Hematopoietic multipotent progenitor cell (in vitro differentiated cells): ENCODE measurements at places on chromosomes 5 and 9.

DNA sequence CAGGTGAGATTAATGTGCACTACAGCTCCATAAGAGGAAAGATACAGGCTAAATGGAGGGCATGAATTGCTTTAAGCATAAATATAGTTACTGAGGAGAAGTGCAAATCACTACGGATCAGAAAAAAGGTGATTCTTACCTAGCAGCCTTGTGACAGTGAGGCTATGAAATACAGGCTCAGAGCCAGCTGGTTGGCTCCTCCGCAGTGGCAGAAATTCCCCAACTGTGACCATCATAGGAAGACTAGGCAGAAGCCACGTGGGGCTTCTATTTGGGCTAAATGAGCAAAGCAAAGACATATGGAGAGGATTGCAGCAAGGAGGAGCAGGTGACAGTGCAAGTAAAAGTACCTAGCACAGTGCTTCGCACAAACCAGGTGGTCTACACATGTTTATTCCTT lies 40.5 kb downstream of the CDO1 start:
- no peak for DNase-seq

- no peak for DNase-seq
Measured at GRCh38 chr5:112077180-112077579, 320.2 kb upstream of the NREP start.

DNA sequence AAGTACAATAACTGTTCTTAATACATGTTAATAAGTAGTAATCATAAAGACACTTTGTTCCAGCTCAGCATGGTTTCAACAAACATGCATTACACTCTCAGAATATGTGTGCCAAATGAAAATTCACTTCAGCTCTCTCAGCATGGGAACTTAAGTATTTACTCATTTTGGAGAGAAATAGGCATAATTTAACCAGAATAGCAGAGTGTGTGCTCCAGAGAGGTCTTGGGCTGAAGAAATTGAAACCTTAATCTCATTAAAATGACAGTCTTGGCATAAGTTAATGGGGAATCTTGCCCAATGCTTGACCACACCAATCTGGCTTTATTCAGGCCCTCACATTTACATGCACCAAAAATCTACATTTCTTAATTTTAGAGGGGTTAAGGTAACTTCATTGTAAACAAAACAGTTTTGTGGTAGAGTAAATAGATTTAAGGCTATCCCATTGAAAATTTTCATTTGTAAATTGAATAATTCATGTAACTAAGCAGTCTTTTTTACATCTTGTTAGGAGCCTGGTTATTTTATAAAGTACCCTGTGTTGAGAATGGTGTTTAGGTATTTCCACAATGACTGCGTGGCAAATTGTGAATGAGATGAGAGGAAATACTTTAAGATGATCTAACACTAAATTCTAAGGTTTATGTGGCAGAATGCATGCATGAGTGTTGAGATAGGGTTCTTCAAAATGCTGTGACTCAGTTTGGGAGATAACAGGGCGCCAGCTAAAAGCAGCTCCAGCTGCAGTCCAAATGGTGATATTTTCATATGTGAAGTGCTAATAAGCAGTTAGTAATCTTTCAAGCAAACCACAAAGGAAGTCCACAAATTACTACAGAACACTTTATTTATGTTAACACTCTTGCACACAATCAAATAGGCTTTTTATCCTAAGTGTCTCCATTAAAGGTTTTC lies 11.3 kb upstream of the LOX start:
- peak; percentile 18 for DNase-seq

DNA sequence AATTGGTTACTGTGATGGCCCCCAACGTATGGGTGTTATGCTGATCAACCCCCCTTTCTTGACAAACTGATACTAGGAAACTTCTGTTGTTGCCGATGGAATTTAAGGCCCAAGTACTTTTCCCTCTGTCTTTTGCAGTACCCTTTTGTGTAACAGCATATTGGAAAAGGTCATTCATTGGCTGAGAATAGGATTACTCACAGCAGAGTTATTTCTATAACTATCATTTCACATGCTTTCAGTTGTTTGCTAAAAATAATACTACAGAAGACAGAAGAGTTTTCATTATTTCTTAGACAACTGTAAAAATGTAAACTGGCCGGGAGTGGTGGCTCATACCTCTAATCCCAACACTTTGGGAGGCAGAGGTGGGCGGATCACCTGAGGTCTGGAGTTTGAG lies 329.5 kb downstream of the KIAA0825 start:
- no peak for DNase-seq

- no peak for DNase-seq
Measured at GRCh38 chr9:87039809-87040392, 92.6 kb upstream of the GAS1 start.

DNA sequence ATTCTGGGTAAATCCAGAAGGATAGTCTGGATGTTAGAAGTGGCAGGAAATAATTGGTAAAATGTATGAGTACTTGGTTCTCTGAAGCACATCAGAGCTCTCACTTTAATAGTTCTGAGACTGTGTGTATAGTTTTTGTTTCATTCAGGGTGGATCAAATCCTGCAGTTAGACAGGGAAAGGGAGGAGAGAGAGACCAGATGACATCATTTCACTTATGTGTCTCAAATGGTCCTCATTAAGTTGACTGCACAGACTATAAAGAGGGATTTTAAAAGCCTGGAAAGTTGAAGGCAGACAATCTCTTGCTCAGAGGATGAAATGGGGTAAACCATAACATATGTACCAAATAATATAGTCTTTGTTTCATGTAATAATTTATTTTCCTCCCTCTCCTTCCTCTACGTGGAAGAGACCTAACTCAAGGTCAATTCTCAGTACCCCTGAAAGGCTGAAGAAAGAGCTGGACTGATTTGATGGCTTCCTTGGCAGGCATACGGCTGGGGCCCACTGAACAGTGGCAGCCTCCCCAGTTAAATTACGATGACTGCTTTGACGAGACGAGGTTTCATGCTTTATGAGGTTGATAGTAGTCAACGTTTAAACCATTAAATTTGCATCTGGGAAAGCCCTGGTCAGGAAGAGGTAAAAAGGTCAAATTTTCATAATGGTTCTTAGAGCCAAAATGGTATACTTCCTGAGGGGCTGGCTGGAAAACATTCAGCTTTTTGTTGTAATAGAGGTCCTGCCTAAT lies 395.1 kb upstream of the RPS23 start:
- DNase-seq, result no peak

- DNase-seq, result no peak
Measured at GRCh38 chr5:61603211-61603908, 271.3 kb downstream of the ZSWIM6 start.

GRCh38 chr5:94808497-94808896 lies 190.0 kb downstream of the SLF1 start:
- DNase-seq, result no peak

- no peak for DNase-seq
Measured at GRCh38 chr9:84293001-84293798, 47.4 kb downstream of the SLC28A3 start.

DNA sequence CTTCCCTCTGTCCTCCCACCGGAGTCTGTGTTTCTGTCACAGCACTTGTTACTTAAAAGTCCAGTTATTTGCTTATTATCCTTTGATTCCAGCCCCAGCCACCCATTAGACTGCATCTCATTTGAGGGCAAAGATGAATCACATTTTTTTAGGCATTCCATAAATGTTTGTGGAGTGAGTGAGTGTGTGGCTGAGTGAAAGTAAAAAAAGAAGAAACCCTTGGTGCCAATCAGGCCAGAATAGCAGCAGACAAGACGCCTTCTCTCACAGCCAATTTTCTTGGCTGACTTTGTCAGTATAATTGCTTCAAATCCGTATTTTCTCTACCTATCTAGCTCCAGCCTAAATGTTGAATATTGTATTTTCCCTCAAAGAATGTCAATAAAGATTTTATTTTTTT lies 613.0 kb upstream of the WWC1 start:
- DNase-seq, result no peak

- DNase-seq, result no peak
Measured at GRCh38 chr9:80231318-80232236, 659.8 kb downstream of the TLE4 start.

DNA sequence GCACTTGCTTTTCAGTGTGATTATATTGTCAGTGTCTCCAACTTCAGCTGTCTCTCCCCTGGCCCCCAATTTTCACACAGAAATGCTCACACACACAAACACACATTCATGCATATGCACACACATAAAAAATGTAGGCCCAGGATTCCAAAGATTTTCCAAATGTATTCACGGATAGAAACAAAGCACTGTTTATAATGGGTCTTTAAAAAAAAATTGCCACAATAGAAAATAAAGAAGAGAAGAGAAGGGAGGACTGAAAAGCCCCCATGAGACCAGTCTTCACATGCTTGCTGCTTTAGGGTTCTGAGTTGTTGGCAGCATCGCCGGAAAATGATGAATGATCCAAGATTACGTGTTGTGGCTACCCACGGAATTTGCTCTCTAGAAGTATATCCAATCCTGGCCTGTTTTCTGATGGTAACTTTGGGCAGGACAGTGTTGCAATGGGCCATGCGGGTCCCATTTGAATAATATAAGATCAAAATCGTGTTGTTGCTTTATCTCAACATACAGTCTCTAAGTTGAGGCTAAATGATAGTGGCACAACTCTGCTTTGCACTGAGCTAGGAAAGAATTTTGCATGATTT lies 36.2 kb upstream of the ACO1 start:
- DNase-seq, result no peak

DNA sequence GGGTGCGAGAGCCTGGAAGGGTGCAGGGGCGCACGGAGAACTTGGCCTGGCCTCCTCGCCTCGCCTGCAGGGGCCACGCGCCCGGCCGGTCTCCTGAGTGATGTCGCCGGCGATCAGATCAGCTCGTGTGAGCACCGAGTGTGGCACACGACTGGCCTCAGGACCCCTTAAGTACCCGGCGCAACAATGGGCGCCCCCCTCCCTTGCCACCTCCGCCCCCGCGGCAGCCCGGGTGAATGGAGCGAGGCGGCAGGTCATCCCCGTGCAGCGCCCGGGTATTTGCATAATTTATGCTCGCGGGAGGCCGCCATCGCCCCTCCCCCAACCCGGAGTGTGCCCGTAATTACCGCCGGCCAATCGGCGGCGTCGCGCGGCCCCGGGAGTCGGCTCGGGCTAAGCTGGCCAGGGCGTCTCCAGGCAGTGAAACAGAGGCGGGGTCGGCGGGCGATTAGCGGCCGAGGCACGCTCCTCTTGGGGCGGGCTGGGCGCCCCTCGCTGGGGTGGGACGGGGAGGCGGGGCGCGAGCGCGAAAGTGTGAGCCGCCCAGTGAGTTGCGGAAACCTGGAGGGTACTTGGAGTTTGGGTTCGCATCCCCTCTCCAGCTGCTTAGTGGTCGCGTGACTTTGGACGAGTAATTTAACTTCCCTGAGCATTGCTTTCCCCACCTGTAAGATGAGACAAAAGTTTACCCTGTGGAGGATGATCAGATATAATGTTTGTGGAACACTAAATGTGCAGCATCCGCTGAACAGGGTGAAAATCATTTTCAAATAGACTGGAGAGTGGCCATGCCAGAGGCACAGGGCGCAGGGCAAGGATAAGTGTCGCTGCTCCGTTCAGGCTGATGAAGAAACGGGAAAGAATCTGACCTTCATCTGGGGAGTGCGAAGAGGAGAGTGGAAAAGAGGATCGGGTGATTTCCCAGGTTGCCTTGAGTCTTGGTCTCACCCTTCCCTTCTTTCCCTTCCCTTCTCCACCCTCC lies at the start of gene NEUROG1:
NEUROG1 (minus strand) TSS at position 145 of the 982 bp plus-strand sequence. CDS start 274 bp downstream, outside the sequence.
- no peak for DNase-seq

DNA sequence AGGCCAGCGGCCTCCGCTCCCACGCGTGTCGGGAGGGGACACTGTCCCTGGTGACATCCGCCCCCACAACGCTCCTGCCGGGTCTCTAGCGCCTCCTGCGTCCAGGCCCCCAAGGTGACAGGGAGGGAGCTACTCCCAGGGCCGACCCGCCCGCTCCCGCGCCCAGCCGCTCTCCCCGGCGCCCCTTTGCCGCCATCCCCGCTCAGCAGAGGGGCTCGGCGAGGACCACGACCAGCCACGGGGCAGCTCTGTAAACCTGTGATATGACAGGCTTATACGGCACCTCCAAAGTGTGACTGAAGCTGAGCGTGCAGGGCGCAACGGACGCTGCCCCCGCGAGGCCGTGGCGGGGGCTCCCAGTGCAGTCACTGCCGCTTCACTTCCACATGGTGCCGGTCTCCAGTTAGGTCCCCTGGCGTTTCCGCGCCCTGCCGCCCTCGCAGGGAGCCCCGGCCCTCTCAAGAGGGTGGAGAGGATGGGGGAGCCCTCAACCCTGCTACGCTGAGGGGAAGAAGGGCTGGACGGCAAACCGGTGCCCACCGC lies 978 bp upstream of the ADCY2 start:
- peak; percentile 12 for DNase-seq

- DNase-seq, result no peak
Measured at GRCh38 chr5:100249884-100250269, 285.3 kb upstream of the FAM174A start.

DNA sequence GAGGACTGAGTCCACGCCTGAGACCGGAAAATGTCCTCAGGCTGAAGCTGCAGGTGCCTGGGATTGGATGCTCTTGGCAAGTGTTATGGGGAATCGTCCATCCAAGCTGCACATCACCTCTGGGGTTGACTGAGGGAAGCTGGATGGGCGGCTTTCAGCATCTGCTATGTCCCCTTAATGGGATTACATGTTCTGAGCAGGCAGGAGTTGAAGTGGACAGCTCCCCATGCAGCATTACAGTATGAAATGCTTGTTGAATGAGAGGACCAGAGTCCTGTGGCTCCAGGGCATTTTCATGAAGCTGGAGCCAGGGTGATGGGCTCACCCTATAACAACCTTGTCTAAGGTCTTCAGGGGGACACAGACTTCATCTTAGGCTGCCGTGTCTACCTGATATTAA lies 270.9 kb downstream of the HSPA4 start:
- no peak for DNase-seq

GRCh38 chr5:41821051-41821450 lies 49.2 kb downstream of the OXCT1 start:
- no peak for DNase-seq

GRCh38 chr5:17232405-17232804 lies 15.0 kb downstream of the BASP1 start:
- no peak for DNase-seq

- peak; percentile 74 for DNase-seq
Measured at GRCh38 chr5:140251527-140251973, 51.4 kb downstream of the PFDN1 start.

DNA sequence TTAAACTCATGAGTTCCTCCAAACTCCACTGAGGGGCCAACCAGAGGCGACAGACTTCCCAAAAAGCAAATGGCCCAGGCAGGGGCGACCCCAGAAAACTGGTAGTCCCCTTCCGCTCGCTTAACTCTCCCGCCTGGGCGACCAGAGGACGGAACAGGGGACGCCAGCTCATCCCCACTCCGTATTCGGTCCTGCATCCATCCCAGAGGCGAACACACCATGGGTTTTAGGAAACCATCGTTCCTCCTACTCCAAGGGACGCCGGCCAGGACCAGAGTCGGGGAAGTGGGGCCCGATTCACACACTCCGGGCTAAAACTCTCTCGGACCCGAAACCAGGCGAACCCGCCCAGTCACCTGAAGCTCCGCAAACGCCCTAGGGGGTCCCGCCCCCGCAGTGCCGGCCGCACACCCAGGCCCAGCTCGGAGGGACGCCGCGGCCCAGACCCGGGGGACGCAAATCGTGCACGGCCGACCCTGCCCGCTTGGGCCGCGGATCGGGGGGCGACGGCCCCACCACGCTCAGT lies 478 bp downstream of the TEX10 start:
- DNase-seq, result peak; percentile 54
